Esophagus squamous epithelium (tissue), 5 donors: ENCODE measurements at places on chromosomes 7 and 10.

DNA sequence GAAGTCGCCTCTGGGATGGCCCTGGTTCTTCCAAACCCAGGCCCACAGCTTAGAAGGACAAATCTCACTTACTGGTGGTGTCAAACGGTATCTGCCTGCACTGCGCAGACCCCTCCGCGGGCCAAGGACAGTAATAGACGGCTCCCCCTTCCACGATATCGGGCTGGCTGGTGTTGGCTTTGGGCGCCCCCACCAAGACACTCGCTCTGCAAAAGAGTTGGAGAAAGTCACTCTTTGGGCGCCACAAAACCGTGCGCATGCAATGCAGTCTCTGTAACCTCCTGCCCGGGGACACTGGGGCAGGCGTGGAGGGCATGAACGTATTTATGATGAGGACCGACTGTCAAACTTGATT is 1.1 kb downstream of the ITGA8 start:
- no peak for DNase-seq

GRCh38 chr7:114150689-114151088 is 231.9 kb upstream of the PPP1R3A start:
- DNase-seq, result no peak

GRCh38 chr10:52949899-52950298 is 177.3 kb upstream of the MBL2 start:
- DNase-seq, result no peak

- DNase-seq, result no peak
Measured at GRCh38 chr10:43678654-43679053, 30.0 kb upstream of the ZNF32 start.

DNA sequence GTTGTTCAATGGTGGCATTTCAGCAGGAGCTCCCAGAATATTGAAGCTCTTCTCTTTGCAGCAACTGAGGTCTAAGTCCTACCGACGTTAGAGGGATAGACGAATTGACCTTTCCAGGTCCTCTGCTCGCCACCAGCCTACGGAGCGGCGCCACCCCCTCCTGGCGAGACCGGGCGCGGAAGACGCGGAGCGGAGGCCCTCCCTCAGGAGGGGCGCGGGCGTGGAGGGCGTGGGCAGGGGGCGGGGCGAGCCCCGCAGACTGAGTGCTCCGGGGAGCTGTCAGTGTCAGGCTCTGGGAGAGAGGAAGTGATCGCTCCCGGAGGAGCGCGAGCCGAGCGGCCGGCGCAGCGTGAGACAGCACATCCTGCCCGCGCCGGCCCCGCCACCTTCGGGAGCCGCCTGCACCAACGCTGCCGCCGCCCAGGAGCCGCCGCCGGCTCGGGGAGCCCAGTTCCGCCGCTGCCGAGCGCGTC is at the start of gene DYNC1I1:
DYNC1I1 (plus strand) TSS at position 257 of the 473 bp plus-strand sequence. CDS start 32,176 bp downstream, outside the sequence.
- no peak for DNase-seq

- no peak for DNase-seq
Measured at GRCh38 chr10:120656107-120656506, 195.1 kb upstream of the WDR11 start.

- DNase-seq, result no peak
Measured at GRCh38 chr7:150323682-150324372, 482 bp upstream of the ACTR3C start.

- no peak for DNase-seq
Measured at GRCh38 chr7:105677410-105677730, 96.1 kb upstream of the EFCAB10 start.

GRCh38 chr10:34801097-34801733 is 13.9 kb downstream of the PARD3 start:
- DNase-seq, result no peak

DNA sequence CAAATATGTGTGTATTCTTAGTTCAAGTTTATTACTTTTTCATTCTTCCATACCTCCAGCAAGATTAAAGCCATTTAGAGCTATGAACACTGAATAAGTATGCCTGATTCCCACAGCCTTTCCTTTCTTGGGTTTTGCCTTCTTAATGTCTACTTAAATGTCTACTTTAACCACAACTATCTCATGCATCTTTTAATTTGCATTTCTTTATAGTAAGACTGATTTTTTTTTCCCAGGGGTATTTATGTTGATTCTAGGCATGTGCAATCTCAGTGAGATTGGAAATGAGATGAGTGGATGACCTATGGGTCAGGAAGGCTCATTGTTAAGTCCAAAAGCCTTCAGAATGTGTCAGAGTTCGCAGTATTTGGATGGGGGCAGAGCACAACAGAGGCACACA is 3.6 kb downstream of the PCBD1 start:
- no peak for DNase-seq

DNA sequence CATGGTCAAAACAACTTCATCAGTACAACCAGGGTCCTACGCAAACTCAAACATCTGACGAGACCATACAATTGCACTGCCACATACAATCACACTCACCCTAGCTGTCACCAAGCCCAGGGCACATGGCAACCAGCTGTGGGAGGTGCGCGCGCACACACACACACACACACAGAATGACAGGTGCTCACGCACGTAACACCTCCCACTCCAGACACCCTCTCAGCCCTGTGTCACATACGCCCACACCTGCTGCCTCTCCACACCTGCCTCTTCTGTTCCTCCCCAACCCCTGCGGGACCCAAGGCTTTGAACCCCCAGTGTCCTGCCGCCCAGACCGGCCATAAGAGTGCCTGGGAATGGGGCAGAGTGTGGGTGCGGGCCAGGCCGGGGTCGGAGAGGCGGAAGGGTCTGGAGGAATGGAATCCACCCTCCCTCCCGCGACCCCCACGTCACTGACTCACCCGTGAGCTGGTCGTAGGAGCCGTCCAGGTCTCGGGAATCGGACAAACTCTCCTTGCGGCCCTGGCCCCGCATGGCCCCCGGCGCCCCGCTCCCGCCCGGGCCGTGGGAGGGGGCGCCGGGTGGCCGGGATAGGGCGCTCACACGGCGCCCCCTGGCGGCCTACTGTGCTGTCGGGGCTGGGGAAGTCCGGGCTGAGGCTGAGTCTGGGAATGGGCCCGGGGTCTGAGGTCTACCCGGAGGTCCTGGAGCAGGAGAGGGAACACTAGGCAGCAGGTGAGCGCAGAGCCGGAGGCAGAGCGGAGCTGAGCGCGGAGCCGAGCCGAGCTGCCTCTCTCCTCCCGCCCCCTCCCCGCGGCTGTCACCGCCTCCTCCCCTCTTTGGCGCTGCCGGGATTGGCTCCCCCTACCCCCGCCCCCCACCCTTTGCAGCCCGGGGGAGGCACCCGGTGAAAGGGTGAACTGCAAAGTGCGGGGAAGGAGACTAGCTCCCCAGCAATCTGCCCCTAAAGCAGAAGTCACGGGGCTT is at the start of gene KCNIP2:
KCNIP2 (minus strand) TSS at position 769 of the 990 bp plus-strand sequence; CDS start at position 537, 232 bp downstream.
- DNase-seq, result no peak

- DNase-seq, result no peak
Measured at GRCh38 chr10:106027240-106027639, 1137.3 kb downstream of the SORCS1 start.

- no peak for DNase-seq
Measured at GRCh38 chr10:132582771-132583170, 45.2 kb downstream of the INPP5A start.

DNA sequence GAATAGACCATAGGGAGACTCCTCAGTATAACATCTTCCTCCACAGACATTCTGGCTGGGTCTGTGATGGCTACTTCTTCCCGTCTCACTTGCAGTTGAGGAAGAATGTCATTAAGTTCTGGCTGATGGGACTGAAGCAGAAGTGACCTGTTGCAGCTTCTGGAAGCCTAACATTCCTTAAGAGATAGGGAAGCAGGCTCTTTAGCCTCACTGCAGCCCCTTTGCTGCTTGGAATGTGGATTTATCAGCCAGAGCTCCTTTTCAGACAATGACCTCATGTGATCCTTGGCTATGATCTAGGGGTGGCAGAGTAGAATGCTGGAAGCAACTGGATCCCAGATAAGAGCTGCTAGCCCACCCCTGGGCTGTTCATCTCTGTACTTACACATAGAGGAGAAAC is 142.5 kb downstream of the RNF216 start:
- no peak for DNase-seq

- no peak for DNase-seq
Measured at GRCh38 chr7:96521068-96521894, 188.4 kb downstream of the SEM1 start.
